HS-5 (cell line): ENCODE measurements at places on chromosomes 13 and 19.

- DNase-seq: no peak
These were observed 104.5 kb downstream of the URI1 start for GRCh38 chr19:30046522-30046921.

- no peak for DNase-seq
These were observed 13.8 kb downstream of the TIMM13 start for GRCh38 chr19:2413629-2414028.

- DNase-seq: no peak
These were observed 272.6 kb upstream of the SOX21 start for GRCh38 chr13:94984958-94985357.

DNA sequence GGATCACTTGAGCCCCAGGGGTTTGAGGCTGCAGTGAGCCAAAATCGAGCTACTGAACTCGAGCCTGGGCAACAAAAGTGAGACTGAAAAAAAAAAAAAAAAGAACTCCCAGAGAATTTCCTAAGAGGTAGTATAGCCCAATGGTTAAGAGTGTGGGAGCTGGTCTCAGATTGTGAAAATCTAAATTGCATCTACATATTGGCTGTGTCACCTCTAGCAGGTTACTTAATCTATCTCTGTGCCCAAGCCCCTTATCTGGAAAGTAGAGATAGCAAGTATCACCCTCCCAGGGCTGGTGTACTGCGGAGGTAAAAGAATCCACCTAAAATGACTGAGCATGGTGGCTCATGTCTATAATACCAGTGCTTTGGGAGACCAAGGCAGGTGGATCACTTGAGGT, 3.7 kb upstream of the PLAUR start:
- no peak for DNase-seq

DNA sequence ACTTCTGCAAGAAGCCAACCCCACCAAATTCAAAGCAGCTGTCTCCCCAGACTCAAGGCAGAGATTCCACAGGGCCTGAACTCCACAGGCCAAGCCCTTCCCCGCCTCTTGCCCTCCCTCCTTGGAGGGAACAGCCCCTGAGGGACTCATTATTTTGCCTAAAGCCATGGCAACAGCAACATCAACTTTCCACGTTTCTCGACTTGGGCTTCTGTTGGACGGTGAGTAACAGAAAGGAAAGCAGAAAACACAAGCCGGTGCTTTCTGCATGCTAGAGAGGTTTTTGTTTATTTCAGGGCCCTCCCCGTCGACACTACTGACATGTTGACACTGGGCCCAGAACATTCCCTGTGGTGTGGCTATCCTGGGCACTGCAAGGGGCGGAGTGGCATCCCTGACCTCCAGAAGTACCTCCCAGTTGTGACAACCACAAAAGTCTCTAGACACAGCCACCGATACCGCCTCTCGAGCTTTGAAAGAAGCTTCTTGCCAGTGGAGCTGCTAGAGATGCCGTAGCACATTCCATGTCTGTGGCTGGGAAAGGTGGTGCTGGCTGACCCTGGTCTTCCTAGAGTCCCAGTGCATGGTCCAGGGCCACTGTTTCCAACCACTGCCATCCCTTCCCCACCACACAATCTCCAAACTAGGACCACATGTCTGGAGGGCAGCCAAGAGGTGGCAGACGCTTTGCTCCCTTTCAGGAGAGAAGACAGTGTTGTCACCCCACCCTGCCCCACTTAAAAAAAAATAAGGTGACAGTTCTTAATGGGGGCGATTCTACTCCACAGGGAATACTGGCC, 12.8 kb downstream of the CAPS start:
- DNase-seq: no peak

DNA sequence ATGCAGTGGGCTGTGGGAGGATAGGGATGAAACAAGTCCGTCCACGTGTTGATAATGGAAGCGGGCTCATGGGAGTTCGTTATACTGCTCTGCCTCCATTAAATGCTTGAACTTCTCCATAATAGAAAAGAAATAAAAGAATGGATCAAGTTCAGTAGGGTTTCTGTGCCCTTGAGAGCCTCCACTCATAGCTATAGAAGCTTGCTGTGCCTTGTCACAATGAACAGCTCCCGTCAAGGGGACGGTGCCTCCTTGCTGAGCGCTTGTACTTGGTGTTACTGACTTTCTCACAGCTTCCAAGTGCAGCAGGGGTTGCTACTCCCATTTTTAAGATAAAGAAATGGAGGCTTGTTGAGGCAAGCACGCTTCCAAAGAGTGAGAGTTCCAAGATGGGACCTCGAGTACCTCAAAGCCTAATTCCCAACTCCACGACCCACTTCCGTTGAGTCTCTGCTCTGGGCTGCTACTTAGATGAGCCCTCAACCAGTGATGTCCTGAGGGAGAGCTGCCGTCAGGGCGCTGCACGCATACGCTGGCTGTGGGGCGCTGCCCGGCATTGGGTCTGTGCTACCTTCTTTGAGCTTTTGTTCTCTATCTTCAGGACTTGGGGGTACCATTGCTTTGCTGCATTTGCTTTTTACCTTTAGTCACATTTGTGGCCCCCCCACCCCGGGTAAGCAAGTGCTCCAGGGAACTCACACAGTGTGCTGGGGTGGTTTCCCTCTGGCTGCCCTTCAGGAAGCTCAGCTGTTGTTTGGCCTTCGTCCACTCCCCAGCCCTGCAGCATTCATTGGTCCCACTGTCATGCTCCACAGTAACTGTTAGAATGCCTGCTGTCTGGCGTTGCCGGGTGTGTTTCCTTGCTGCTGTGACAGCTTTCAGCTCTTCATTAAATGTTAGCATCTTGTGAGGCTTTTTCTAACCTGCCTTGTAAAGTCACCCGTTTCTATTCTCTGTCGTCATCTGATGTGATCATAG, 9.5 kb downstream of the SNRNP70 start:
- no peak for DNase-seq

DNA sequence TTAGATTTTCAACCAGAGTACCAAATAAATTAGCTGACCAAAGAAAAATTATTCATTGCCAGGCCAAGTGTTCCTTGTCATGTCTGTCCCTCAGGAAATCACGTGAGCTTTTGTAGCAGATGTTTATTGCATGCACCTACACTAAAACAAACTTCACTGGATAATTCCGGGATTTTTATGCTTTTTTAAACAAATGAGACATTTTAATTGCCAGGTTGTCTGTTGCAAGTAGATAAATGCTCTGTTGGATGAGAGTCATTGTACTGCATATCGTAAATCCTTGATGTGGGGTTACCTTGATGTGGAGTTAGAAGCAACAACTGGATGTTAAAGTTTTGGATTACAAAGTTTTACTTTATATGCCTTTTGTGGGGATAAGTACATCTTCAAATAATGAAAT, 1187.7 kb upstream of the PCDH9 start:
- no peak for DNase-seq

GRCh38 chr19:54558339-54558738, 15.3 kb upstream of the LILRA2 start:
- DNase-seq: no peak

DNA sequence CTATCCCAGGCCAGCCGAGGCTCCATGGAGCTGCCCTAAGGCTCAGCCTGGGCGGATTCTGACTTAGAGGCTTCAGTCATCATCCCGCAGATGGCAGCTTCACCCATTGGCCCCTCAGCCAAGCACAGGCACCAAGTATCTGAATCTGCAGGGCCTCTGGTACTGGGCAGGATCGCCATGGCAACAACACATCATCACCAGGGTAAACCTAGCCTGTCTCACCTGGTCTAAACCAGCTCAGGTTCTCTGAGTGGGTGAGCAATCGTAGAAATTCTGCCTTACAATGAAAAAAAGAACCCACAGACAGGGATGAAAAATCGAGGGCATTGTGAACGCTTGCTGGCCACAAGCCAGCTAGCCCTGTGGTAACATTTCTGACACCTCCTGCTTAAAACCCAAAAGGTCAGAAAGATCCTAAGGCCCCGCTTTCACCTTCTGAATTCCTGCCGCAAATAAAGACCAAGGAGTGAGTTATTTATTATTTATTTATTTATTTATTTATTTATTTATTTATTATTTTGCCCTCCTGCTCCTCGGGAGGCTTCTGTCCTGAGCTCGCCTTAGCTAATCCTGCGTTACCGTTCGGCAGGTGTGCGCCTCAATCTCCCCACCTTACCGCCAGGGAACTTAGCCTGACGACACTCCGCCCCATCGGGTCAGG, 12.0 kb upstream of the CEACAM21 start:
- no peak for DNase-seq

- DNase-seq: no peak
These were observed at the start of gene NCR1 for GRCh38 chr19:54905803-54906511. NCR1 (plus strand) TSS chr19:54906148; CDS start chr19:54906188, 40 bp downstream.

DNA sequence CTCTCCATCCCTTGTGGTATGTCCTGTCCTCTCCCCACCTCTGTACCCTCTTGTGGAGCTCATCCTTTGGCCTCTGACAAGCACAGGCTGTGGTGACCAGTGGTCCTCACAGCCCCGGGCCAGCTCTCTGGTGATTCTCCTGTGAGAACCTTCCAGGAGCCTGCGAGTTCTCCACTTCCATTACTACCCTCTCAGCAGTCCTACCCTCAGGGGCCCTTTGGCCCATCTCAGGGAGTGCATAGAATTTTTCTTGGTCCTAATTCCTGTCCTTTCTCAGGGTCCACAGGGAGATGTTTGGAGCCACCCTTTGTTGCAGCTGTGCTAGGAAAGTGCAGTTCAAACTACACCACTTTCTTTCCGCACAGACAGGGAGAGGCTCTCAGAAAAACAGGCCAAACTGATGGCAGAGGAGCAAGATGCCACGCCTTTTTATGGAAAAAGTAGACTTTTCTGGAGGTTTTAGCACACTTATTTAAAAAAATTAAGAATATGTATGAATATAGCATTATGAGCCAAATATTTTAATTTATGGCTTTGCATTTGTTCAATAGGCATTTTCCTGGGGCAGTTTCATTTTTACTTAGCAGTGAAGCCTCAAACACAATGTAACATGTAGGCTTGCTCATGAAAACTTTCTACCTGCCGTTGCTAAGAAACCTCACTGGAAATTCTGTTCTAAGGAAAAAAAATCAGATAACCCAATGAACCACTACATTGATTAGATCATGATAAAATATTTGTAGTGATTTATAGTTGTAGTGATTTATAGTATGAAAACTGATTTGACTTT, 92.0 kb downstream of the GPR12 start:
- DNase-seq: no peak

- DNase-seq: no peak
These were observed 3.6 kb downstream of the ZNF541 start for GRCh38 chr19:47569331-47569730.

- DNase-seq: peak; percentile 78
These were observed 89.9 kb downstream of the COL4A2 start for GRCh38 chr13:110396913-110397381.

DNA sequence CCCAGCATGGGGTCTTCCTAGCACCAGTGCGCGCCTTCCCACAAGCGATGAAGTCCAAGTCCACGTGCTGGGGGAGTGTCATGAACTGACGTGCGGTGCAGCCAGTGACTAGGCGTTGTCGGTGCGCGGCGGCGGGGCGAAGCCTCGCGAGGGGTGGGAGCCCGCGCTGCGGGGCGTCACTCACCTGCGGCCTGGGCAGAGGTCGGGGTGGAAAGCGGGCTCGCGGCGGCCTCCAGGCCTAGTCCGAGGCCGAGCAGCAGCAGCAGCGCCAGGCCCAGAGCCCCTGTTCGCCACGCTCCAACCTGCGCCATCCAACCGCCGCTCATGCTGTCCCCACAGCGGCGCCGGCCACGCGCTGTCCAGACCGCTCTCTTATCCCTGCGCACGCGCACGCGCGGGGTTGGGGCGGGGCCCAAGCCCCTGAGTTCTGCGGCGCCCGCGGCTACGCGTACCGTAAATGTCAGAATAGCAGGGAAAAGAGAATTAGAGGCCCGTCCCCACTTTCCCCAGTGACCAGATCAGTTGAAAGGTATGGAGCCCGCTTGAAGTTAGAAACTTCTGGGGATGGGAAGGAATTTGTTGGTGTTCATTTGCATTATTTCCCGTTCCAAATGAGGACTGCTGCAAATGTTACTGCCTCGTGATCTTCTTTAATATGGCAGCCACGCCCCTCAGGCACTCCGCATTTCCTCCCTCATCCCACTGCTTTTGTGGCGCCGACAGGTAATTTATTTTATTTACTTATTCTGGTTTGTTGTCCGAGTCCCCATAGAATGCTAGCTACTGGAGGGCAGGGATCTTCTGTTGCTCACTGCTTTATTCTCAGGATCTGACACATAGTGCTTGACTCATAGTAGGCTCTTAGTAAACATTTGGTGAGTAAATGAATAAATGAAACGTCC, at the start of gene CD320:
Gene CD320, minus strand, starts transcription at position 394 of the 902 bp plus-strand sequence. Its CDS starts 68 bp downstream, at position 326.
- DNase-seq: peak; percentile 78

GRCh38 chr13:112974125-112974524, 5.1 kb downstream of the MCF2L start:
- DNase-seq: no peak

- no peak for DNase-seq
These were observed 7.5 kb downstream of the SNRPA start for GRCh38 chr19:40758491-40758890.

- no peak for DNase-seq
These were observed 1.6 kb downstream of the MYH14 start for GRCh38 chr19:50204811-50205675.

GRCh38 chr19:19342086-19343015, 21.7 kb downstream of the MAU2 start:
- no peak for DNase-seq

DNA sequence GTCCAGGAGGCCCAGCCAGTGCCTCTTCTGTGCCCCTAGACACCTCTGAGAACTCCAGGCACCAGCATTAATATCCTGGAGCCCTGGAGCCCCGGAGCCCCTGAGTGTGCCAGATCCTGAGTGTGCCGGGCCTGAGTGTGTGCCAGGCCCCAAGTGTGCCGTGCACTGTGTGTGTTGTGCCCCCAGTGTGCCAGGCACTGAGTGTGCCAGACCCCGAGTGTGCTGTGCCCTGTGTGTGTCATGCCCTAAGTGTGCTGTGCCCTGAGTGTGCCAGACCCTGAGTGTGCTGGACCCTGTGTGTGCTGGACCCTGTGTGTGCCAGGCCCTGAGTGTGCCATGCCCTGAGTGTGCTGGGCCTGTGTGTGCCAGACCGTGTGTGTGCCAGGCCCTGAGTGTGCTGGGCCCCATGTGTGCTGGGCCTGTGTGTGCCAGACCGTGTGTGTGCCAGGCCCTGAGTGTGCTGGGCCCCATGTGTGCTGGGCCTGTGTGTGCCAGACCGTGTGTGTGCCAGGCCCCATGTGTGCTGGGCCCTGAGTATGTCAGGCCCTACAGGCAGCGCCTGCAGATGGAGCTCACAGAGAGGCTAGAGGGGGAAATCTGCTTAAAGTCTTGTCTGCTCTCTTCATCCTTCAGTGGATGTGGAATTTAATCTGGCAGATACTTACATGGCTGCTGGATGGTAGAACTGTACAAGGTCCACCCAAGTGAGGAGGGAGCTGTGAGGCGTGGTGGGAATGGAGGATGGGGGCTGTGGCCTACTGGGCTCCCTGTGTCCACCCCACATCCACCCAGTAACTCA, 53.9 kb downstream of the C13orf46 start:
- no peak for DNase-seq
